ENCODE measurements at places on chromosomes 3 and 15. TPM values are rescaled to one million over a fixed set of nuclear protein-coding genes. Genes with fewer than 3 reads are reported as not detected.

DNA sequence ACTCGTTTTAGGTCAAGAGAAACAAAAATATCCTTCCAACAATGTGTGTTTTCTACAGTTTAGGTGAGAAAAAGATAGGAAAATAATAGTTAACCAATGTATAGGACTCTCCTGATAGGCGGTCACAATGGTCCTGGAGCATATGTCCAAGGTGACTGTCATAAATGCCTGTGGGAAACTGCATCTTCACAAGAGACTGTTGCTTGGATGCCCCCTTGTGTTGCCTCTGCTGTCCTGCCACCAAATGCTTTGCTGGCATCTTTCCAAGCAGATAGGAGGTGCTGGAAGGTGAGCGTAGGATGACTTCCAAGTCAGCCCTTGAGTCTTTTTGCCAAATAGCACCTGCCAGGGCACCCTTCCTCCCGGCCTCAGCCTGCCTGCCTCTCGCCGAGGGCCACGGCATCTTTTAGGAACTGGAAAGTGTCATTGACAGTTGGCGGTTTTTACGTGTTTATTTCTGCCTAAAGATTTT, 24.1 kb upstream of the SACM1L start:
- H3K27me3 ChIP-seq: no peaks in the 10 kb centered on the region
- peak; percentile 76 for DNase-seq
- H3K4me1 ChIP-seq: peaks cover 22% of the 10 kb centered on the region
- peak overlapping the region; percentile 66 for H3K27ac ChIP-seq
- H3K36me3 ChIP-seq: peaks cover 8% of the 10 kb centered on the region

GRCh38 chr3:137854533-137855261, 90.6 kb downstream of the SOX14 start:
- H3K36me3 ChIP-seq: no peaks in the 10 kb centered on the region
- no peak overlapping the region for H3K4me3 ChIP-seq
- H3K27me3 ChIP-seq: no peaks in the 10 kb centered on the region
- H3K4me1 ChIP-seq: no peaks in the 10 kb centered on the region
- no peak for DNase-seq

- H3K27ac ChIP-seq: no peak overlapping the region
- peaks cover 80% of the 10 kb centered on the region for H3K4me1 ChIP-seq
- H3K4me3 ChIP-seq: no peak overlapping the region
- H3K27me3 ChIP-seq: peaks cover 72% of the 10 kb centered on the region
- DNase-seq: peak; percentile 25
These were observed 5.4 kb downstream of the ISL2 start for GRCh38 chr15:76342058-76342381.

DNA sequence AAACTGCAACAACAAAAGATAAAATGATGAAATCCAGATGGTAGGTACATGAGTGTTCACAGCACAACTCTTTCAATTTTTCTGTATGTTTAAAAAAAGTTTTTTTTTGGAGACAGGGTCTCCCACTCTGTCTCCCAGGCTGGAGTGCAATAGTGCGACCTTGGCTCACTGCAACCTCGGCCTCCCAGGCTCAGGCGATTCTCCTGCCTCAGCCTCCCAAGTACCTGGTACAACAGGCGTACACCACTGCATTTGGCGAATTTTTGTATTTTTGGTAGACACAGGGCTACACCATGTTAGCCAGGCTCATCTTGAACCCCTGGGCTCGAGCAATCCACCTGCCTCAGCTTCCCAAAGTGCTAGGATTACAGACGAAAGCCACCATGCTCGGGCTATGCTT, 18.6 kb downstream of the LRRFIP2 start:
- no peaks in the 10 kb centered on the region for H3K36me3 ChIP-seq
- H3K27ac ChIP-seq: no peak overlapping the region
- no peak for DNase-seq
- H3K4me3 ChIP-seq: no peak overlapping the region

DNA sequence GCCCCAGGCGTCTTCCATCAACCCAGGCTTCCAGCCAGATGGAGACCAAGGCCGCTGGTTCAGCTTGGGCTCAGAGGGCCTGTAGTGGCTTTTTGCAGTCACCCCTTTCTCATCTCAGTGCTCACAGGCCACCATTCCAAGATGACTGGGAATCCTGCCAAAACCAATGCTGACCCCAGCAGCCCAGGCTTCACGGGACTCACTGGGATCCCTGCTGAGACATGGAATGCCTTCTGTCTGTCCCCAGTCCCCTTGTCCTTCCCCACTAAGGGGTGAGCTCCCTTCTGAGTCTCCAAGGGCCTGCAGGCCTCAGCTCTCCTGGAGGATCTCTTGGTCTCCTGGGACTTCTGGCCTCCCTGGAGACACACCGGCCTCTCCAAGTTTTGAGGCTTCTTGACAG, 77.4 kb upstream of the SEC13 start:
- H3K27me3 ChIP-seq: no peaks in the 10 kb centered on the region
- DNase-seq: no peak
- H3K27ac ChIP-seq: no peak overlapping the region
- H3K36me3 ChIP-seq: no peaks in the 10 kb centered on the region
- H3K4me1 ChIP-seq: peaks cover 43% of the 10 kb centered on the region
- no peak overlapping the region for H3K4me3 ChIP-seq

DNA sequence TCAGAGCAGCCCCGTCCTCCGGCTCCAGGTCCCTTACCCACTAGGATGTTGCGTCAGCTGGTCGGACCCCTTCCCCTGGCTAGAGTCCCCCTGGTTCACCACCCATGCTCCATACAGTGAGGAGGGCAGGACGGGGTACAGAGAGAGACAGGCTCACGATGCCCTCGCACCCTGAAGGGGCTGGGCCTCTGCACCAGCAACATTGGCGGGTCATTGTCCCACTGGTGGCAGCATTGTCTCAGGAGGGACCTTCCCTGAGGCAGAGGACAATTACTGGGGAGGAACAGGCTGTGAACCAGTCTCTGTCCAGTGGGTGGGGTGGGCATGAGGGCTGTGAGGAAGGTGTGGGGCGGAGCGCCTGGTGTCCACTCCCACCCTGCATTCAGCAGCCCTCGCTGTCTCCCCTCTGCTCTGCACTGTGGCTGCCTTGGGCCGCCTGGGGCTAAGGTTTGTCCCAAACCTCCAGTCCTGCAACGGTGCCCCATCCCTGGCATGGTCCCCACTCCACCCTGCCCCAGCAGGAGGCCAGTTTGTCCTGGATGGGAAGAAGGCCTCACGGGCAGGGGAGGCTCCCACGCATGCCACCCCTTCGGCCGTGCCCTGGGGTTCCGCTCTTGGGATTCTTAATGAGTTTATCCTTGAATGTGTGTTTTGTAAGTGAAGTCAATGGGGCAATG, 48.0 kb upstream of the KLF13 start:
- H3K27me3 ChIP-seq: no peaks in the 10 kb centered on the region
- H3K27ac ChIP-seq: no peak overlapping the region
- H3K4me1 ChIP-seq: peaks cover 6% of the 10 kb centered on the region
- no peak overlapping the region for H3K4me3 ChIP-seq

- H3K27me3 ChIP-seq: no peaks in the 10 kb centered on the region
- H3K4me3 ChIP-seq: no peak within 1 kb of the TSS
- H3K4me1 ChIP-seq: no peaks in the 10 kb centered on the region
- H3K36me3 ChIP-seq: no peaks in the 10 kb centered on the region
- no peak within 1 kb of the TSS for H3K27ac ChIP-seq
These were observed at the start of gene VEPH1 for GRCh38 chr3:157502916-157503595. VEPH1 (minus strand) TSS chr3:157503416; CDS start chr3:157495349, 8,067 bp downstream.

DNA sequence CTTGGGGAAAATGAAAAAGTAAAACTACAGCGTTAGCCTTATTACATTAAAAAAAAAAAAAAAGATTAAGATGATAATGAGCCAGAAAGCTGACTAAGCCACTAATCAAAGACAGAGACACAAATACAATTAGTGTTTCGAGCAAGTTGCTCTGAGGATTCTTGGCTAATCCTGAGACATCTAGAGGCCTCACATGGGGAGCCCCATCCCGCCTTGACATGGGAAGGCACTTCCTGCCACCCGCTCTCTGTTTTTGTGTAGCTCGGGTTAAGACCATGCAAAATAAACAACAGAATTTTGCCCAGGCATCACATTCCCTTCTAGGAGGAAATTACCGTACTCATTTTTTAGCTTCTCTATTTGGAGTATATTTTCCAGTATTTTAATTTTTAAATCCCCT, 15.3 kb downstream of the HESX1 start:
- no peaks in the 10 kb centered on the region for H3K27me3 ChIP-seq
- no peak overlapping the region for H3K27ac ChIP-seq
- H3K4me1 ChIP-seq: no peaks in the 10 kb centered on the region
- H3K4me3 ChIP-seq: no peak overlapping the region
- H3K36me3 ChIP-seq: no peaks in the 10 kb centered on the region

DNA sequence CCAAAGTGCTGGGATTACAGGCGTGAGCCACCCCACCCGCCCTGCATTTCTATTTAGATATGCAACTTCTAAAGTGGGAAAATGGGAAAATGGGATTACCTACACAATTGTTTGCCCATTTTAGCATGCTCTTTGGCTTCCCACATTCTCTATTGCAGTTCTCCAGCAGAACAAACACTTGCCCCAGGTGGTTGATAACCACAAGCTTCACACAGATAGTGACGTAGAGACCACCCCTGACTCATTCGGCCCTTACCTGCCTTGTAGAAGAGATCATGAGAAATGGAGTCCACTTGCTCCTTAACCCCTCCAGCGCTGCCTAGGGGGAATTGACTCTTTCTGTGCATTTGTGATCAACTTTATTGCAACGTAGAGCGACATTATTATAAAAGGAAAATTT, 83.2 kb upstream of the RAP2B start:
- no peak for DNase-seq
- no peak overlapping the region for H3K4me3 ChIP-seq
- H3K36me3 ChIP-seq: no peaks in the 10 kb centered on the region
- H3K27ac ChIP-seq: no peak overlapping the region

- H3K4me3 ChIP-seq: no peak overlapping the region
- no peak overlapping the region for H3K27ac ChIP-seq
- H3K4me1 ChIP-seq: no peaks in the 10 kb centered on the region
- H3K36me3 ChIP-seq: no peaks in the 10 kb centered on the region
These were observed 74.9 kb upstream of the CHRNB4 start for GRCh38 chr15:78715930-78716329.

- no peaks in the 10 kb centered on the region for H3K4me1 ChIP-seq
- no peak overlapping the region for H3K27ac ChIP-seq
- no peaks in the 10 kb centered on the region for H3K27me3 ChIP-seq
- no peak for DNase-seq
- no peaks in the 10 kb centered on the region for H3K36me3 ChIP-seq
These were observed 250.9 kb upstream of the IGF1R start for GRCh38 chr15:98397419-98397818.

DNA sequence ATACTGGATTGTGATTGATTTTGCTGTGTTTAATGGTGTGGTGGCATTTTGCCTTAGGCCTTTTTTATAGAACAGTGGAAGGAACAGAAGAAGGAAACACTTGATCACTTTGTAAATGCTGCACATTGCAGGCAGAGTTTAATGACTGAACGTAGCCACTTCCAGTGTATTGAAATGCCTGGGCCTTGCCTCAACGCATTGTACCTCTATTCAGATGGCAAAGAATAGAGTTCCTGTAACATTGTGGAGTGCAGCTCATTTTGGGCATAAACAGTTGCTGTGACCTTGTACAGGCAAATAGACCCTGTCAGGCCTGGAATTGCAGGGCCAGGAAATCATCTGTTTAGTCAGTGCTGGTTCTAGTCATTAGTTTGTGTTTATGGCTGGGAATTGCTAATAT, 225.0 kb downstream of the EPHA3 start:
- H3K4me1 ChIP-seq: no peaks in the 10 kb centered on the region
- no peak overlapping the region for H3K27ac ChIP-seq
- no peaks in the 10 kb centered on the region for H3K27me3 ChIP-seq

GRCh38 chr15:87633525-87633924, 623.0 kb downstream of the NTRK3 start:
- no peak overlapping the region for H3K4me3 ChIP-seq
- H3K36me3 ChIP-seq: no peaks in the 10 kb centered on the region
- H3K27me3 ChIP-seq: no peaks in the 10 kb centered on the region
- no peak for DNase-seq

GRCh38 chr15:89475661-89476060, 20.7 kb downstream of the RHCG start:
- H3K4me3 ChIP-seq: no peak overlapping the region
- H3K36me3 ChIP-seq: no peaks in the 10 kb centered on the region
- H3K27me3 ChIP-seq: peaks cover 8% of the 10 kb centered on the region
- H3K27ac ChIP-seq: no peak overlapping the region
- DNase-seq: no peak

DNA sequence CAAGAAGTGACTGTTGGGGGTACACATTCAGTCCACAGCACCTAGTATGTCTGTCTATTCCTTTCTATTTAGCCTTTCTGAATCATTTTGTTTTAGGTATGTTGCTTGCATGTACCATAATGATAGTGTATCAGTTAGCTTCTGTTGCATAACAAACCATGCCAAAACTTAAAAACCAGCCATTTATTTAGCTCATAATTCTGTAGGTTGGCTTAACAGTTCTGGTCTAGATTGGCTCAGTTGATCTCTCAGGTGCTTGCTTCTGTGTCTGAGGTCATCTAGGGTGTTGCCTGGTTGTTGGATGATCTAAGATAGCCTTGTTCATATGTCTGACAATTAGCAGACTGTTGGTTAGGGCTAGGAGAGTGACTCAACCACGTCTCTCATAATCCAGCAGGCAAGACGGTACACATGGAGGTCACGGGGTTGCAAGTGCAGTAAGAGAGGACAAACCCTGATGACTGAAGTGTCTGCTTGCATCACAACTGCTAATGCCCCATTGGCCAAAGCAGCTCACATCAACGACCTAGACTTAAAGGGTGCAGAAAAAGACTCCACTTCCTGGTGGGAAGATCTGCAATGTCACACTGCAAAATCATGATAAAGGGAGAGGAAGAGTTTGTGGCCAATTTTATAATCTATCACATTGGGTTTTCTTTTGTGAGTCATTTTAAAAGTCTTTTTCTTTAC, 6.8 kb upstream of the PDCD6IP start:
- H3K36me3 ChIP-seq: no peaks in the 10 kb centered on the region
- no peak overlapping the region for H3K4me3 ChIP-seq
- no peak for DNase-seq
- H3K27me3 ChIP-seq: no peaks in the 10 kb centered on the region

DNA sequence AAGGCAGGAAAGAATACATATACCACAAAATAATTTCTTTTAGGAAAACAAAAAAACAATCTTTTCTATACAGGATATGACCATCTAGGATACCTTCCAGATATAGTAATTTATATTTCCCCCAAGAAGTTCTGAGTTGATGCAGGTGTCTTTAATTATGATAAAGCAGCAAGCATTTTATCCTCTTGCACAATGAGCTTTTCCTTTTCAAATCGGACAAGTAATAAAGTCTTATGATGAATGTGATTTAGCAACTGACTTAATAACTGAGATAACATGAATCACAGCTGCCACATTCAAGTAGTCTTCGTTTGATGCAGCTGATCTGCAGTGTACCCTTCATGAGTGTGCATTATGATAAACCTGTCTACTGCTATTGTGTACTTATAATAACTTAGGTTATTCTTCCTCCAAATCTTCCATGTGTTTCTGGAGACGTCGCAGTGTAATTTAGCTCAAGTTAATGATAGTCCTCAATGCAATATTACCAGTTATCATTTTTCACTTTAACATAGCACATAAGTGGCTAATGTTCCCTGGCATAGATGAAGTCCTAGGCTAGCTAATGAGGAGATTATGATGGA, 260.3 kb upstream of the MRPL3 start:
- H3K27me3 ChIP-seq: peaks cover 3% of the 10 kb centered on the region
- no peak for DNase-seq
- H3K36me3 ChIP-seq: no peaks in the 10 kb centered on the region
- H3K4me3 ChIP-seq: no peak overlapping the region
- H3K27ac ChIP-seq: no peak overlapping the region

Gene NEK11
- 6.2 TPM for total RNA-seq

Gene RTP4
- total RNA-seq: 8.8 TPM

Gene CHRD
- not detected for total RNA-seq

Gene TMEM108
- total RNA-seq: not detected

Gene PKM
- total RNA-seq: 383 TPM

Gene PRRT3
- total RNA-seq: 8.2 TPM

Gene SLC12A1
- total RNA-seq: not detected

Gene CAMKV
- total RNA-seq: not detected

Gene COL6A5
- total RNA-seq: not detected

Gene ADAMTS9
- total RNA-seq: not detected

Gene COL7A1
- total RNA-seq: 1.2 TPM

Gene EIF2A
- total RNA-seq: 95.3 TPM

Gene SLC26A6
- total RNA-seq: 31.6 TPM

Gene CLRN1
- total RNA-seq: not detected

Data from CD4-positive, alpha-beta memory T cell (primary cell).